ENCODE measurements at places on chromosomes 11 and 22. TPM values are rescaled to one million over a fixed set of nuclear protein-coding genes. Genes with fewer than 3 reads are reported as not detected.

DNA sequence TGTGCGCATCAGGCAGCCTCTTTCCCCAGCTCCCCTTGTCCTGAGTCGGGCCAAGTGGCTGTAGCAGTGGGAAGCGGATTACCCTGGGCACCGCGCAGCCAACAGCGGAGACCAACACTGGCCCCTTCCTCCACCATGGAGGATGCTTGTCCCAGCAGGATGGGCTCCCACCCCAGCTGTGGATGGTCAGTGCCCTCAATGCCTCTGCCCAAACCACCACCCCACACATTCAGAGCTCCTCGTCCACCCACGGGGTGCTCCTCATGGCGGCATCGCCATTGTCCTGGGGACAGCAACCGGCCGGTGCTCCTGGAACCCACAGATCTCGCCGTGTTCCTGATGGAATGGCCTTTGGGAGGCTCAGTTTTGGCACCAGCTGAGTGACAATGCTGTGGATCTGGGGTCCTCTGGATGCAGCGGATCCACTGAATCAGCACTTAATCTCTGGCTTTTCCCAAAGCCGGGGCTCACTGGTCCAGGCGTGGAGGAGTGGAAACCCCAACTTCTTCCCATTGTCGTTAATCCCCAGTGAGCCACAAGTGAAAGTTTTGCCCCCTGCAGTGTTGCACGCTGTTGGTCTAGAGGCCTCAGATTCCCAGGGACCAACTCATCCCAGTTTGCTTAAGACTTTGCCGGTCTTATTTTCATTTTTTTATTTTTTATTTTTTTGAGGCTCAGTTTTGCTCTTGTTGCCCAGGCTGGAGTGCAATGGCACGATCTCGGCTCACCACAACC lies 4.1 kb upstream of the B4GALNT4 start:
- DNase-seq, result no peak

LRP5 gene
- 30.1 TPM for total RNA-seq

GRCh38 chr11:67030976-67031375 lies 8.0 kb downstream of the SYT12 start:
- DNase-seq, result no peak

NRGN gene
- 4.4 TPM for total RNA-seq

DNA sequence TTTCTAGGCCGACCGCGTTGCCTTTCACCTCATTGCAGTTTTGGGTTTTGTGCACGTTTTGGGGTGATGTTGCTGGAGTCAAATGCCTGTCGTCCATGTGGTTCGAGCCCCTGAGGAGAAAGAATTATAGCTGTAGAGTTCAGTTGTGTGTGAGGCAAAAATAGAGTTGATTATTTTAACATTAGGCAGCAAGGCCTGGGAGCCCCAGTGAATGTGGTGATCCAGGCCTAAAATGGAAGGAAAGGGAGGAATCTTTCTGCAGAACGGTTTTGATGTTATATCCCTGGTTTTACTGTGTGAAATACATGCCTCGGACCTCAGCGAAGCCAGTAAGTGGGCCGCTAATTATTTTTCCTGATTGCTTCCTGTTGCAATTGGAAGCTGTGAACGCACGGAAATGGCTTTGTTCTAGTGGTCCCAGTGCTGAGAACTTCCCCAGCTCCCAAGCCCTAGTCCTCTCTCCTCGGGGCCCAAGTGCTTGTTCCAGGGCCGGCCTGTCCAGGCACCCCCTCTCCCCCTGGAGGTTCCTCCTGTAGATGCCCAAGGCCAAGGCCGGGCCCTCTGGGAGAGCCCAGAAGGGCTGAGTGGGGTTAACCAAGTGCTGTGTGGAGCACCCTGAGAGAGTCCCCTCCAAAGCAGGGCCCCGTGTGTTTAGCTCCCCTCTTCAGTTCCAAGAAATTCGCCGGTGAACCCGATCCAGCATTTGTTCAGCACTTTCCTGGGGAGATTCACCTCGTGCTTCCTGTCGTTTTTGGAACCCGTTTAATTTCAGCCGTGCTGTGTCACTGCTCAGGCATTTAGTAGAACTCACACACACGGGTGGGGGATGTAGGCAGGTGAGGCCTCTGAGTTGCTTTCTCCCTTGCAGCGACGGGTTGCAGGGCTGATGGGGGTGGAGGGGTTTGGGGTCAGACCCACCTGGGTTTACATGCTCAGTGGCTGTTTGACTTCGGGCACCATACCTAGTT lies 2.1 kb downstream of the LRP5 start:
- DNase-seq, result peak; percentile 55

DNA sequence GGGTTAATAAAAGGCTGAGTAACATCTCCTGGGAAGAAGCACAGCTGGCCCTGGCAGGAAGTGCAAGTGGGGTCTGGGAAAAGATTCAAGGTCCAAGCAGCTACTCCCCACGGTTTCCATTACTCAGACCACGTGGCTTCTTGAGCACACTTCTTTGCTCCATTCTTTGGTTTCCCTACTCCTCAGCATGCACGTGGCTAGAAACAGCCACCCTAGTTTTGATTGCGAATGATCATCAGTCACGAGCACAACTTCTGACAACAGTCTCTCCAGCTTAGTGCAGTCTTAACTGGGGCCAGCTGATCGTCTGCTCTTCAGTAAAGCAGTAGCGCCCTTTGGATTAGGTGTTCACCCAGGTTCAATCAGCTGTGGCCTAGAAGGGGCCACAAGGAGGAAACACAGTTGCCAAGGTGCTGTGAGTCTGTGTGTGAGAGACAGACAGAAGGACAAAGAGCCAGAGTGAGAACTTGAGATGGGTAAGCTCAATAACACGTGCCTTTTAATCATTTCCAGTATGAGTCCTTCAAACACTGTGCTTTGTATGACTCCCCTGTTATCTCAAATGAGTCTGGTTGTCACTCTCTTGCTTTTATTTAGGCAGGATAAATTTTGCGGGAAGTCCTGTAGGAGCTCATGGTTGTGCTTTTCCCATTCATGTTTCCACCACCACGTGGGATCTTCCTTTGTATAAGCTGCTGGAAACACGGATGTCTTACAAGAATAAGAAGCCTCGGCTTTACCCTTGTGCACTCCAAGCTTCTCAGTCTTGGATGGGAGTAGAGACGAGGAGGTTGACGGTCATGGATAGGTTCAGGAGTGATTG lies 901 bp upstream of the PARVA start:
- DNase-seq, result no peak

GAS2L1 gene
- 31.8 TPM for total RNA-seq

GRCh38 chr11:68122936-68123539 lies 1.9 kb upstream of the CHKA start:
- DNase-seq, result no peak

DNA sequence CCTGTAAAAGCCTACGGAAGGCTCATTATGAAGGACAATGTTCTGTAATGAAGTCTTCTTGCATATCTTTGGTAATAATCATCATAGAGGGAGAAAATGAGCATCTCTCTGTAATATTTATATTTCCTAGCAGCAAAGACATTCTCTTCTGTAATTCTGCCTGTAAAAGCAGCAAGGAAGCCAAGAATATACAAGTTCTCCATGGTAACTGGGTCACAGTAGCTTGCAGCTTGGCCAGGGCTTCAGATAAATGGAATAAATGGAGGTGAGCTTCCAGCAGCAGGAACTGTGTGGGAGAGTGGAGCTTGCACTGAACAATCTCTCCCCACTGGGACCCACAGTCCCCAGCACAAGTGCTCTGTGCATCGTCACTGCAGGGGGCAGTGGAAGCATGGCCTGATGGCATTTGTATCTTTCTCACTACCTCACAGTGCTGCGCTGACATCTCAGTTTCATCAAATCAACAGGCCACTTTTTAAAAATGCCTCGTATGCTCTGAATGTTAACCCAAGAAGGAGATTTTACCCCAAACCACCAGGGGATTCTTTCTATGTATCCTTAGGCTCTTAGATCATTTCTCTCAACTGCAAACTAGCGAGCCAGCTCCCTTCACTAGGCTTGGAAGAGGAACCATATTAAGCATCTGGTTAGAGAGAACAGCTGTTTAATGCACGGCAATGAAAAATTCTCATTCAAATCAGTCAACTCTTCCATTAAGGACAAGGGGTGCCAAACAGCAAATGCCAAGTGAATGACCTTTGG lies 1059.7 kb downstream of the OPCML start:
- DNase-seq, result no peak

DNA sequence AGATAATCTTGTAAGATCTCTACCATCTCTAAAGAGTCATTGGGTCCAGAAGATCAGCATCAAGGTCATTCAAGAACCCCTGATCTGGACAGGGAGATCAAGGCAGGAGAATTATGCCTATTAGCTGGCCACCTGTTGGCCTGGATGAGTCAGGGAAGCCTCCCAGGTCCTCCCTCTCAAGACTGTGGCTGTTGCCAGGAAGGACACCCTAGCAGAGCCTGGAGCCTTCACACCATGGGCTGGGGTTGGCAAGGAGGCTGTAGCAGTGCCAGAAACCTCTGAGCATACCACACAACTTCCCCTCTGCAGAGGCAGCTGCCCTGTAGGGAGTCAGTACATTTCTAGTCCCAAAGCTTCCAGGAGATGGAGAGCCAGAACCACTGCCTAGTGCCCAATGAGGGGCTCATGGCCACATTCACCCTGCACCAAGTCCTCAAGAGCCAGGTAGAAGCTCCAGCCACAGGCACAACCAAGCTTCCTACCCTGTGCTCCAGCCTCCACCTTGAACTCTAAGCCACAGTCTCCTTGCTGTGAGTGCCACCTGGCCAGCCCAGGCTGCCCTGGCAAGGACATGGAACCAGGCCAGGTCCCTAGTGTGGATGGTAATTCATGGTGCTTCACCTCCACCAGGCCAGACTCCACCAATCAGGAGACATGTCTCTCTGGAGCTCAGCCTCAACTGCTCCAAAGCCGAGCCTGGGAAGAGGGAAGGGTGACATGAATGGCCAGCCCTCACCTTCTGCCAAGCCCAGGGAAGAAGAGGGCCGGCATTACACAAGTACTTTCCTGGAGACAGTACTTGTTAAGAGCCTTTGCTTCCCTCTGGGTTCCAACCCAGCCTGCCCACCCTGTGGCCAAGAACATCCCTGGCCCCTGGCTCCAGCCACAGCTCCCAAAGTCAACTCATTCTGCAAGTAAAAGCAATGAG lies 124.3 kb downstream of the BUD13 start:
- no peak for DNase-seq

USH1C gene
- total RNA-seq, result not detected

DNA sequence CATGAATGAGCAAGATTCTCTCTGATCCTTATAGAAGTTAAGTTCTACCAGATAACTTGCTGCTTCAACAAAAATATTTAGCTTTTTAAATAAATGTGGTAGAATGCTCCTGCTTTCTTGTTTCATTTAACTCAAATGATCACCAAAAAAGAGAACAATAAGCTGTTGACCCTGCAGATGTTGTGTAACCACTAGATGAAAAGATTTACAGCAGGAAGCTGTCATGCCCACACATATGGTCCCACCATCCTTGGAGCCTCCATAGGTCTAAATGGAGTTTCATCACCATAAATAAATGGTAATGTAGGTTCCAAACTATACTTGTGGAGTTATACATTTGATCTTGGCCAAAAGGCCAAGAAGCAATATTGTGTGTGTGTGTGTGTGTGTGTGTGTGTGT lies 118.8 kb downstream of the RRAS2 start:
- no peak for DNase-seq

DNA sequence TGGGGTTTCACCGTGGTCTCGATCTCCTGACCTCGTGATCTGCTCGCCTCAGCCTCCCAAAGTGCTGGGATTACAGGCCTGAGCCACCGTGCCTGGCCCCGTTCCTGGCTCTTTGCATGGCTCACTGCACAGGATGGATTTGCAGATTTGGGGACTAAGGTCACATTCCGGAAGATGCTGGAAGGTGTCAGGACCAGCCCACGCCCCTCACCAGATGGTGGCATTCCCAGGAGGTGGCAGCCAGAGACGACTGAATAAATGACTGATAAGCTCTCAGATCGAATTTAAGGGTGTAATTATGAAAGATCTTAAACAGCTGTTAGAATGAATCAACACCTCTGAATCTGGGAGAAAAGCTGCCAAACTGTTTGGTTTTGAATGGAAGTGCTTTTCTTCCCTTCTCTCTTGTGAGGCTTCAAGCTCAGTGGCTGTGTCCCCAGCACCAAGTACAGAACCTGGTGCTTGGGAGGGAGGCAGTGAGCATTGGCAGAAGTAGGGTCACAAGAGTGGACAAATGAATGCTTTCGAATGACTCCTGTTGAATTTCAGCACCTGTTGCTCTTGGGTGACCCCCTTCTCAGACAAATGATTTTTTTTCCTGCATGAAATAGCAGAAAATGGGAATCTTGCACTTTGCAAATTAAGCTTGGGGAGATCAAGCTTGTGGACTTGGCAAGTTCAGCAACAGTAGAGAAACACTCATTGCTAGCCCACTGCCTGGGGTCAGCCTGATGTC lies 69.6 kb downstream of the KIAA1671 start:
- DNase-seq, result no peak

DNA sequence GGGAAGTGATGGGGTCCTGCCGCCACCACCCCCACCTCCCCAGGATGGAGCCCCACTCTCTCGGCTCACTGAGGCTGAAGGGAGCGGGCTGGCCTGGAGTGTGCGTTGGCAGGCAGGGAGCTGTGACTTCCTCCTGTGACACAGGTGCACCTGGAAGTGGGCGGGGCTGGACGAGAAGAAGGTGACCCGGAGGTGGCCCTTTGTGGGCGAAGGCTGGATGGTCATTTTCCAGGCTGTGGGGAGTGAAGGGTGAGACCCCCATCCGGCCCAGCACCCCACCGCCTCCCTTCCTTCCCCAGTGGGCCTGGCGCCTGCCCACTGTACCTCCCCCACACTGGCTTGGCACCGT lies 15.3 kb downstream of the IL17REL start:
- no peak for DNase-seq

DNA sequence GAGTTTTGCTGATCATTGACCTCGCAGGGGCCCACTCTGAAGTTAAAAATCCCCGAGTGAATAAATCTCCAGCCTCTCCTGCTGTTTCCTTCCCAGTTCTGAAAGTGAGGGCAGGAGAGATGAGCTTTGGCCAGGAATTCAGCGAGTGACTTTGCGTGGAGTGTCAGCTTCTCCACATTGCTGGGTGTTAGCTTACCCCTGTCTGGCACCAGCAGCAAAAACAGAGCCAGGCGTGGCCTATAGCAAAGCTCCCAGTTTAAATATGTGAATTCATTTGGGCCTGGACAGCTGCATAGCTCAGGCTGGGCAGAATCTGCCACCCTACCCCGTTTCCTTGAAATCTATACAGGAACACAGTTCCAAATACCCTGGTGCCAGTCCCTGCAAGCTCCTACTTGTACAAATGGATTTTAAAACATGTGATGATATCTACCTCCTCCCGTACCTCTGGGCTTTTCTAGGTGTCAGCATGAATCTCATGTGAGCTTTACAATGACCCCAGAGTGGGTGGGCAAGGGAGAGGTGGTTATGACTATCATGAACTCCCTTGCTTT lies 25.6 kb downstream of the TIMP3 start:
- no peak for DNase-seq

DNA sequence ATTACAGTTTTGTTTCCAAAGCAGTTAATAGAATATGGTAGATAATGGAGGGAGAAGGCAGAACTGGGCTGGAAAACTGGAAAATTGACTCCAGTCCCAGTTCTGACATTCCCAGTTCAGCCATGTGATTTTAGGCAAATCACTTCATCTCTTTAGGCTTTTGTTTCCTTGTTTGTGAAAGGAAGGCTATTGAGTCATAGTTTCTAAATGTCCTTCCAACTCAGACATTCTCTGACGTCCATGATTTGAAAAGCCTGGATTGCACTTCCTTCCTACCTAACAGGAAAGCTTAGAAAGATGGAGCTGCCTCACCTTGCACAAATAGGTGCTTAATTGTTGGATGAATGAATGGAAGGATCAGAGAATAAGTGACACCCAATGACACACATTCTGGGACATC lies 19.8 kb upstream of the GALNT18 start:
- DNase-seq, result peak; percentile 36

GRCh38 chr22:48100685-48101417 lies 1338.4 kb downstream of the TBC1D22A start:
- DNase-seq, result no peak

SLC22A25 gene
- not detected for total RNA-seq

- no peak for DNase-seq
These were observed 41.4 kb downstream of the PPME1 start for GRCh38 chr11:74212533-74212932.

- no peak for DNase-seq
These were observed 192.6 kb downstream of the CASP12 start for GRCh38 chr11:104705490-104706190.
